CD4-positive, alpha-beta T cell treated with Interleukin-17A for 1 hour (primary cell): ENCODE measurements at places on chromosomes 5 and 9.

DNA sequence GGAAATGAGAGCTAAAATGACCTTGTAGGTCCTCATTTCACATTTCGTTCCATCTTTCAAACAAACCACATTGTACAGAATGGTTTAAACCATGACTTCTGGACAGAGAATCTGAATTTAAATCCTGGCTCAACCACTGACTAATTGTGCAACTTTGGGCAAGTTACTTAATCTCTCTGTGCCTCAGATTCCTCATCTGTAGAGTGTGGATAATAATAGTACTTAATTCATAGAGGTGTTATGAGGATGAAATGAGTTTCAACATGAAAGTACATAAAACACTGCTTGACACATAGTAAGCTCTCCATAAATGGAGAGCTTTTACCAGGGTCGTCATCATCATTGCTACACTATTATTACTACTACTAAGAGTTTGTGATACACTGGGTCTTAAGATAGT is 46.3 kb upstream of the FOXE1 start:
- no peak for DNase-seq

- no peak for DNase-seq
Observed at GRCh38 chr9:113210815-113211214, 10.3 kb downstream of the FKBP15 start.

DNA sequence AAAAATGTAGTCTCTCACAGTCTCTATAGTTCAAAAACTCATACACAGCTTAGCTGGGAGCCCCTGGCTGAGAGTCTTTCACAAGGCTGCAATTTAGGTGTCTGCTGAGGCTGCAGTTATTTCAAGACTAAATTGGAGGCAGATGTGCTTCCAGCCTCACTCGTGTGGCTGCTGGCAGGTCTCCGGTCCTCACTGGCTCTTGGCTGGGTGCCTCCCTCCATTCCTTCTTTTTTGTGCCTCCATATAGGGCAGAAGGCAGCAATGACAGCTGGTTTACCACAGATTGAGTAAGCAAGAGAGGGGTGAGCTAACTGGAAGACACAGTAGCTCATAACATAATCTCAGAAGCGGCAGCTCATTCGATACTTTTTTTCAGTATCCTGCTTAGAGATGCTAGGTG is 2167.7 kb upstream of the WWC1 start:
- DNase-seq: no peak

DNA sequence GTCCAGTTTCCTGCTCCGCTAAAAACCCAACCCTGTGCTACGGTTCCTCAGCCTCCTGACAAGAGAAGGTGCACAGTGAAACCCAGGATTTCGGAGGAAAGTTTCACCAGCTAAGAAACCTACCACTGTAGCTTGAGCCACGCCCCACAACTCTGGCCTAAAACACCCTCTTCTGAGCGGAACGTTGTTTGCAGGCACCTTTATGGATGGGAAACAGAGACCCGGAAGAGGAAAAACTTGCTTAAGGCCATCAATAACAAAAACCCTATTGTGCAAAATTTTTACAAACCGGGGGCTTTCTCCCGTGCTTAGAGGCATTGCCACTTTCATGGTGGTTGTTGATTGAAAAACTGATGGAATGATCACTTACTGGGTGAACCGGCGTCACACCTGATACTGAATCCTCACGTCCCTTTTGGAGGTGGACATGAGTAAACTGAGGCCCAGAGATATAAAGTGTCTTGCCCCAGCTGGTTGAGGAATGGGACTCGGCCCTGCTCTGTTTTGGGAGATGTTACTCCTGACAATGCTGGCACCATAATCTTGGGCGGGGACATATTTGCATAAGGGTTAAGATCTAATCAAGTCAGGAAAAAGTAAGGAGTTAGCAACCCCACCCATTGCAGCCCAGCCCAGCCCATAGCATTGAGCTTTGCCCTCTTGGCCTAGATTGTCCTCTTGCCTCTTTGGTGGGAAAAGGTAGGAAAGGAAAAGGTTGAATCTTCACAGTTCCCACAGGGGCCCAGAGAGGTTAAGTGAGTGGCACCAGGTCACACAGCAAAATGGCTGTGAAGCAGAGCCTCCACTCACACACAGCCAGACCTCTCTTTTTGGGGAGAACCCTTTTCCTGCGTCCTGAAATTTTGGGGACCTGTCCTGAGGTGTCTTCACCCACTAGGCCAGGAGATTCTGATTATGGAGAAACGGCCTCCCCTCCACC is 23.2 kb upstream of the PTGS1 start:
- DNase-seq: no peak

DNA sequence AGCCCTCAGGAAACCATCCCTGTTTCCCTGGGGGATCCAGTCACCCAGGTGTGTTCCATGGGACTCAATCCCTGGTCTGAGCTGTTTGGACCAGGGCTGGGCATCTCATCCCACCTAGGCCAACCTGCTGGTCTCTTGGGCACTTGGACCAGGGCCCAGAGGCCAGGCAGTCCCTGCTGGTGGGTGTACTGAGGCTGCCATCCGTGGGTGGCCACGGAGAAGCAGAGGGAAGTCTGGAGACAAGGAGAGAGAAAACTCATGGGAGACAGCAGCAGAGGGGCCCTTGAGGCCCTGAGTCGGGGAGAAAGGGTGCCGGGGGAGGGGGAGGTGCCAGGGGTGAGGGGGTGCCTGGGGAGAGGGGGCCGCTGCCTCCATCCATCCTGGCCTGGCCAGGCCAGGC is 247.8 kb downstream of the PBX3 start:
- no peak for DNase-seq

GRCh38 chr9:94945197-94946144 is 219.0 kb downstream of the AOPEP start:
- no peak for DNase-seq

- no peak for DNase-seq
Observed at GRCh38 chr9:1272488-1272887, 222.3 kb downstream of the DMRT2 start.

DNA sequence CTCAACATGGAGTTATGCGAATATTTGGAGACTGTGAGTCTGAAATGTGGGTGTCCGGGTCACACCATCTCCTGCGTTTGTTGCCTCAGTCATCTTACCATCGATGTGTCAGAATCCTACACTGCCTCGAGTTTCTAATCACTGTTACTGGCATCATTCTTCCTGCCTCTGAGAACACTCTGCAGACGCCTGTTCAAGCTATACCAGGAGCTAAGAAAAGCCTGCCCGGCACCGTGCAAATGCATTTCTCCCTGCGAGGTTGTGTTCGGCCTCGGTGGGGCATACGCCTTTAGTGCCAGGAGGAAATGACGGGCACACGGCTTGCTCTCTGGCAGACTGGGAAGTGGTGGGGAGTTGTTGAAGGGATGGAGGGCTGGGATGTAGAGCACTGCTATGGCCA is 31.2 kb upstream of the SLC25A51 start:
- DNase-seq: no peak

DNA sequence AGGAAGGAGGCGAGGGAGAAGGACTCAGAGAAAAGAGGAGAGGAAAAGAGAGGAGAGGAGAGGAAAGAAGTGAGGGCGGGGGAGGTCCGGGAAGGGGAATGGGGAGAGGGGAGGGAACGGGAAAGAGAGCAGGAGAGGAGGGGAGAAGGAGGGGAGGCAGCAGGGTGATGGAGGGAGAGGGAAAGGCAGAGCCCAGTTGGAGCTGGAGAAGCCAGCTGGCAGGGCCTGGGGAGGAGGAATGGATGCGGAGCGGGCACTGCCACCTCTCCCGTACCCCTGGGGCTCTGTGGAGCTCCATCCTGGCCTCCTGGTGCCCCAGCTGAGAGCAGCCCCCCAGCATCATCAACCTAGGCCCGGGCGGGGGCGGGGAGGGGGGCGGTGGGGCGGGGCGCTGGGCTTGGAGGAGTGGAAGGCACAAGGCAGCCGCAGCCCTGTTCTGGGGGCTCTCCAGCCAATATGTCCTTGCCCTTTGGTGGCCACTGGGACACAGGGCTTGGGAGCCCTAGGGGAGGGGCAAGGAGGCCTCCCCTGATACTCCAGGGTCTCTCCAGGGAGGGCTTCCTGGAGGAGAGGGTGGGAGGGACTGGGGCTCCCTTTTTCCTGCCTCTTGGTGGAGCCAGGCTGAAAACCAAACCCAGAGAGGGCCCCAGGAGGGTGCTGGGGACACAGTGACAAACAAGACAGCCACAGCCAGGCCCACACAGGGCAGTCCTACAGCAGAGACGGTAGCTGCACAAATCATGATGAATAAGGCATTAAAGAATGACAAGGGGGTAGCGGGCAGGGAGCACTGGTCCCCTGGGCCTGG is 123.7 kb downstream of the C9orf50 start:
- DNase-seq: no peak

GRCh38 chr5:84032324-84032723 is 311.7 kb upstream of the HAPLN1 start:
- no peak for DNase-seq

- DNase-seq: no peak
Observed at GRCh38 chr5:93585041-93585766, 2.2 kb downstream of the NR2F1 start.

DNA sequence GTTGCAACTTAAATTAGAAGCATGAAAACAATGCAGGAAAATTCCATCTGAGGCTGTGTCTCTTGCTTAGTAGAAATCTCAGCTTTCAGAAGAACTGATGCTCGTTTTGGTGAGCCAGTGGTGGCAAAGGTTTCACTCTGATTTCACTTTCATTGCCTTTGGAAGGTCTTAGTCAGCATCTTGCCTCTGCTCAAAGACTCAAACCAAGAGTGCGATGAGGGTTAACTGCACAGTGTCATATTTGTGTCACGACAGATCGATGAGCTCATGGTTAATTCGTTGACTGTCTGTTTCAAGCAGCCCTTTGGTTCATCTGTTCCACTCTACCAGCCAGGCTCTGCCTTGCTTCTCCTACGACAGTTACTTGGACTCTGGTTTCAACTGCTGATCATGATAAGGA is 331.3 kb upstream of the KIF2A start:
- no peak for DNase-seq

GRCh38 chr9:3500044-3500443 is 25.8 kb downstream of the RFX3 start:
- no peak for DNase-seq

DNA sequence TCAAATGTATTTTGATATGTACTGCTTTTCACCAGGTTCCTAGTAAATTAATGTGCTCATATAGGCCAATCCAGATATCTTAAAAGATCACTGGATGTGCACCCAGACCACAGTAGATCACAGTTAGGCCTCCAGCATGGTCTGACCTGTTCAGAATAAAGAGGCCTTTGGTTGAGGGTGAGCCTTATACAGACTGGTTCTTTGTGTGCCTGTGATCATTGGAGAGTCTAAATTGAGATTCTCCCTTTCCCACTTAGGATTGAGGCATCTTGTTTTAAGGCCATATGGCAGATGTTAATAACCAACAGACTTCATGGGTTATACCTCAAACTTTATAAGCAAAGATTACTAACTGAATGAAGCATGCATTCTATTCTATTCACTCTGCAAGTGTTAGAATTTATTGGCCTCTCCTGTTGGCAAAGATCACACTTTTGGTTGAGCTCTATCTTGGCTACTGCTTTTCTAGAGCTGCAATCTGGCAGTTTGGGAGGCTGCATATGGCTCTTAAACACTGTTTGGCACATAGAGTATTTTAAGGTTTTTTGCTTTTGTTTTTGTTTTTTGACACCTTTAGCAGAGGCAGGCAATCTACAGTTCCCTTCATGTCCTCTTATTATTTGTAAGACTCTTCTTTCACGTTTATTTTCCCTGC is 8.5 kb downstream of the CHSY3 start:
- no peak for DNase-seq

DNA sequence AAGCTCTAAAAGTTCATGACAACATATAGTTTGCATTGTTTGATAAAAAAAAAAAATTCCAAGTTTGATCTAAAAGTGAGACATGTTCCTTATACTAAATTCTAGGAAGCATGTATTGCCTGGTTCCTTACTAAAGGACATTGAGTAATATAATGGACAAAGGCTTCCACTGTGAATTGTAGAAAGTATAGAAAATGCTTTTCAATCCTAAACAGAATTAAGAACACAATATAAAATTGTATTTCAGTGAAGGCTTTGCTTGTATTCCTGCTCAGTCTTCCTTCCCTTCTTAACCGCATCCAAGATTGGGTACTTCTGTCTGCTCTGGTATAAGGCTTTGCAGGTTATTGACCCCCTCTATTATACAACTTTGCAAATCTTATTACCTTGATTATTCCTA is 2.4 kb downstream of the RECK start:
- no peak for DNase-seq

GRCh38 chr5:173320259-173320658 is 8.0 kb downstream of the STC2 start:
- DNase-seq: no peak

DNA sequence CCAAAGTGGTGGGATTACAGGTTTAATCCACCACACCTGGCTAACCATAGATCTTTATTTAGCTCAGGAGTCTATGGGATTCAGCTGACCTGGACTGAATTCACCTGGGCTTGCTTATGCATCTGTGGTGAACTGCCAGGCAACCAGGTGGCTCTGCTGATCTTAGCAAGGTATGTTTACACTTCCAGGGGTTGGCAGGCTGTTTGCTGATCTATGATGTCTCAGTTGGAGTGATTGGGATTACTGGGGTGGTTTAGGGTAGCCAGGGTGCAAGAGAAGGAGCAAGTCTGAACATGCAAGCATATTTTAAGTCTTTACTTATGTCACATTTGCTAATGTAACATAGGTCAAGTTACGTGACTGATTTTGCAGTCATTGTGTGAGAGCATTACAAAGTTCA is 63.6 kb upstream of the JAK2 start:
- DNase-seq: no peak

- DNase-seq: no peak
Observed at GRCh38 chr5:26245321-26245720, 793.1 kb downstream of the CDH9 start.

DNA sequence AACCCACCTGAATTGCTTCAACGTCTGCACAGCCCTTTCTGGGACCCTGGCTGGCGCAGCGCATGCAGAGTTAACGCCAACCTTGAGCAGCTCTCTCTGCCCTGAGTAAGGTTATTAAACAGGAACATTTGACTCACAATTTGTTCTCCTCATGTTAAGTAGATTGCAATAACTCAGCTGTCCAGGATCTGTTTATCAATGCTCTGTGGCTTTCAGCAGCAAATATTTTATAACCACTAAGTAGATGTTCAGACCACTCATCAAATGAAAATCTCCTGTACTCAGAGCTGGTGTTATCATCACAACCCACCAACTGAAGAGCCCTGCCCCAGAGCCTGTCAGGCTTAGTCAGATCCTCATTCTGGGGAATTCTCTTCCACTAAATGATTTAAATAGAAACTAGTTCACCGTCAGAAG is 403.0 kb downstream of the ZNF608 start:
- DNase-seq: no peak
